ENCODE measurements at places on chromosomes 7 and 10.

GRCh38 chr7:43509906-43510305 lies 73.0 kb upstream of the STK17A start:
- no peak for DNase-seq

GRCh38 chr7:11427686-11428273 lies 404.2 kb downstream of the THSD7A start:
- peak; percentile 35 for DNase-seq

GRCh38 chr7:94250987-94251386 lies 143.7 kb upstream of the COL1A2 start:
- no peak for DNase-seq

GRCh38 chr7:44143646-44144250 lies 2.6 kb upstream of the MYL7 start:
- DNase-seq, result no peak

- DNase-seq, result no peak
Measured at GRCh38 chr10:33655165-33655815, 320.8 kb upstream of the NRP1 start.

DNA sequence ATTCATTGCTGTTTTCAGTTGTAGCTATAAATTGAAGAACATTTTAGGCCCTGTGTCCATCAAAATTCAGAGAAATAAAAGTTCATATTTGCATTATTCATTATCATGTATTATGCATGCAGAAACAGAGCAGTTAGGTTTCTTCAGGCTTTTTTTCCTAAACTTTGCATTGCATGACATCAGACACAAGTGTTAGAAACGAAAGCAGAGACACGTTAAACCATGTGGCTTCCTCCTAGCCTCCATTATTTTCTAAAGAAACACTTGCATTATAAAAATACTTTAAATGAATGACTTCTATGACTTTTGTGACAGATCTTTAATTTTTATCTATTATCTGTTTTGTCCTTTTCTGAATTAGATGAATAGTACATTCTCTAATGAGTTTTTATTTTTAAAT lies 8.8 kb upstream of the EBLN1 start:
- no peak for DNase-seq

DNA sequence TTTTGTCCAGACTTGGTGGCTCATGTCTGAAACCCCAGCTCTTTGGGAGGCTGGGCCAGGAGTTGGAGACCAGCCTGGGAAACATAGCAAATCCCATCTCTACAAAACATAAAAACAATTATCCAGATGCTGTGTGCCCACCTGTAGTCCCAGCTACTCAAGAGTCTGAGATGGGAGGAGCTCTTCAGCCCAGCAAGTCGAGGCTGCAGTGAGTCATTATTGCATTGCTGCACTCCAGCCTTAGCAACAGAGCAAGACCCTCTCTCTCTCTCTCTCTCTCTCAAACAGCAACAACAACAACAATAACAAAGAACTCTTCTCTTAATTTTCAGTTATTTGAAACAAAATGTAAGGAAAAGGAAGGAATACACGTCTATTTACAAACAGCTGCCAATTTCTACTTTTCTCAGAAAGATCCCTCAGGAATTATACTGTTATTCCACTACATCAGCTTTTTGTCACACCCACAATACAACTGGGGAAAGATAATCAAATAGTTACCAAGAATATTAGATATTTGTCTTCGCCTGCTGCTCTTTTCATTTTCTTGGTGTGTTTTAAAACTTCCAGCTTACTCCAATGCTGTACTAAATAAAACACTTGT lies 5.1 kb upstream of the TSPAN12 start:
- no peak for DNase-seq
